Natural killer cell (primary cell): ENCODE measurements at places on chromosomes 16 and 17. TPM values are rescaled to one million over a fixed set of nuclear protein-coding genes. Genes with fewer than 3 reads are reported as not detected.

Gene EFCAB5
- total RNA-seq, result 0.58 TPM

GRCh38 chr16:89345642-89346150 lies 128.2 kb downstream of the ZNF778 start:
- no peak overlapping the region for H3K27ac ChIP-seq
- H3K4me3 ChIP-seq, result no peak overlapping the region
- no peaks in the 10 kb centered on the region for H3K27me3 ChIP-seq
- peaks cover 39% of the 10 kb centered on the region for H3K4me1 ChIP-seq

- H3K27ac ChIP-seq, result no peak overlapping the region
- H3K27me3 ChIP-seq, result no peaks in the 10 kb centered on the region
- H3K36me3 ChIP-seq, result no peaks in the 10 kb centered on the region
- no peak for DNase-seq
Observed at GRCh38 chr16:78609402-78610274, 510.2 kb downstream of the WWOX start.

- no peak for DNase-seq
- H3K27ac ChIP-seq, result no peak overlapping the region
- no peaks in the 10 kb centered on the region for H3K27me3 ChIP-seq
- peaks cover 27% of the 10 kb centered on the region for H3K36me3 ChIP-seq
- no peaks in the 10 kb centered on the region for H3K4me1 ChIP-seq
Observed at GRCh38 chr17:30433514-30433913, 43.7 kb upstream of the GOSR1 start.

GRCh38 chr16:57606147-57606846 lies 22.1 kb upstream of the ADGRG1 start:
- peak overlapping the region; percentile 19 for H3K4me3 ChIP-seq
- H3K27ac ChIP-seq, result peak overlapping the region; percentile 27
- DNase-seq, result no peak
- H3K36me3 ChIP-seq, result no peaks in the 10 kb centered on the region
- no peaks in the 10 kb centered on the region for H3K27me3 ChIP-seq

DNA sequence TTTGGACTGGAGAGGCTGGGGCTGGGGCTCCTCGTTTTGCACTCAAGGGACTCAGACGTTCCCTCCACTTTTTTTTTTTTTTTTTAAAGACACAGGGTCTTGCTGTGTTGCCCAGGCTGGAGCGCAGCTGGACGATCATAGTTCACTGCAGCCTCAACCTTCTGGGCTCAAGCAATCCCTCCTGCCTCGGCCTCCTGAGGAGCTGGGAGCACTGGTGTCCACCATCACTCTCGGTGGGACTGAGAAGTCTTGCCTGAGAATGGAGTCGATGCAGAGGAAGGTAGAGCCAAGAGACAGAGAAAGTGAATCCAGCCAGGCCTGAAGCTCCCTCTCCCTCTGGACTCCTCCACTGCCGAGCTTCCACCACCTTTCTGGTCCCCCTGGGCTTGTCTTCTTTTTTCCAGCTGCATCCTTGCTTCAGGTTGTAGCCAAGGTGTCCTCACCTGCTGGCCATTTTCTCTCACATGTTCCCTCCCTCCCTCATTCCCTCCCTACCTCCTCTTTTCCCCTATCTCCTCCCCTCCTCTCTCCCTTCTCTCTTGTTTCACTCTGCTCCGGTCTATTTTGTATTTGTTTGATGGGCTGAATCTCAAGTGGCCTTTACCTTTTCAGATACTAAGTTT lies 233.8 kb downstream of the SNX29 start:
- H3K4me3 ChIP-seq, result no peak overlapping the region
- H3K4me1 ChIP-seq, result no peaks in the 10 kb centered on the region
- no peak for DNase-seq
- peaks cover 2% of the 10 kb centered on the region for H3K36me3 ChIP-seq
- no peak overlapping the region for H3K27ac ChIP-seq

- H3K4me3 ChIP-seq, result no peak overlapping the region
- no peak overlapping the region for H3K27ac ChIP-seq
- H3K4me1 ChIP-seq, result peaks cover 16% of the 10 kb centered on the region
- peaks cover 18% of the 10 kb centered on the region for H3K27me3 ChIP-seq
Observed at GRCh38 chr17:81405411-81405872, 10.2 kb downstream of the BAHCC1 start.

DNA sequence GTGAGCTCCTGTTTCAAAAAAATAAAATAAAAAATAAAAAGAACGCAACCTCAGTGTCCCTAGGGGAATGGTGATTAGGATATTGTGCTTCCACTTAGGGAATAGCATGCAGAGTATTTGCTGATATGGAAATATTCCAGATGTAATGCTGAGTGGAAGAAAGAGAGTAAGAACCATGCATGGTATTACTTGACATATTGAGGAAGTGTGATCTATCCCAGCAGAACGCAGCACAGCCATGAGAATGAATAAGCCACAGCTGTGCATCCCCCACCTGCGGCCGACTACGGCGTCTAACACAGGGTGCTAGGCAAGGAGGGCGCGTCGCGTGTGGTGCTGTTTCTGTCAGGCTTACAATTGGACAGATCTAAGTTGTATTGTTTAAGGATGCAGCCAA lies 49.5 kb downstream of the FOXK2 start:
- H3K27me3 ChIP-seq, result no peaks in the 10 kb centered on the region
- H3K27ac ChIP-seq, result no peak overlapping the region
- H3K4me3 ChIP-seq, result no peak overlapping the region
- no peaks in the 10 kb centered on the region for H3K4me1 ChIP-seq

Gene XYLT1
- 55.5 TPM for total RNA-seq

- DNase-seq, result no peak
- H3K36me3 ChIP-seq, result no peaks in the 10 kb centered on the region
- no peak overlapping the region for H3K27ac ChIP-seq
- peaks cover 5% of the 10 kb centered on the region for H3K27me3 ChIP-seq
- H3K4me1 ChIP-seq, result peaks cover 3% of the 10 kb centered on the region
Observed at GRCh38 chr17:43641416-43641815, 20.3 kb downstream of the MEOX1 start.

GRCh38 chr17:16215273-16215964 lies at the start of gene NCOR1:
Gene NCOR1, minus strand, starts transcription at chr17:16215534. Its CDS starts 20,965 bp downstream, at chr17:16194569.
- peak within 1 kb of the TSS; percentile 44 for H3K4me3 ChIP-seq
- no peaks in the 10 kb centered on the region for H3K27me3 ChIP-seq
- no peaks in the 10 kb centered on the region for H3K36me3 ChIP-seq
- H3K4me1 ChIP-seq, result peaks cover 30% of the 10 kb centered on the region

- peaks cover 32% of the 10 kb centered on the region for H3K4me1 ChIP-seq
- no peaks in the 10 kb centered on the region for H3K36me3 ChIP-seq
- no peak overlapping the region for H3K27ac ChIP-seq
- H3K4me3 ChIP-seq, result no peak overlapping the region
Observed at GRCh38 chr17:77830816-77831473, 127.6 kb upstream of the TNRC6C start.

Gene TUBB3
- 1.3 TPM for total RNA-seq

- H3K36me3 ChIP-seq, result no peaks in the 10 kb centered on the region
- peak overlapping the region; percentile 60 for H3K27ac ChIP-seq
- H3K4me1 ChIP-seq, result peaks cover 36% of the 10 kb centered on the region
- peak; percentile 79 for DNase-seq
- no peaks in the 10 kb centered on the region for H3K27me3 ChIP-seq
- peak overlapping the region; percentile 66 for H3K4me3 ChIP-seq
Observed at GRCh38 chr17:1629504-1630310, 1.1 kb upstream of the SLC43A2 start.

Gene FADS6
- total RNA-seq, result not detected

GRCh38 chr16:26457095-26457494 lies 609.6 kb upstream of the C16orf82 start:
- no peak for DNase-seq
- H3K27me3 ChIP-seq, result no peaks in the 10 kb centered on the region
- no peak overlapping the region for H3K27ac ChIP-seq

GRCh38 chr16:85264752-85265151 lies 152.5 kb upstream of the CIBAR2 start:
- H3K4me1 ChIP-seq, result peaks cover 8% of the 10 kb centered on the region
- H3K36me3 ChIP-seq, result no peaks in the 10 kb centered on the region
- H3K4me3 ChIP-seq, result no peak overlapping the region
- H3K27ac ChIP-seq, result no peak overlapping the region

Gene SLC16A6
- total RNA-seq, result 16.5 TPM

DNA sequence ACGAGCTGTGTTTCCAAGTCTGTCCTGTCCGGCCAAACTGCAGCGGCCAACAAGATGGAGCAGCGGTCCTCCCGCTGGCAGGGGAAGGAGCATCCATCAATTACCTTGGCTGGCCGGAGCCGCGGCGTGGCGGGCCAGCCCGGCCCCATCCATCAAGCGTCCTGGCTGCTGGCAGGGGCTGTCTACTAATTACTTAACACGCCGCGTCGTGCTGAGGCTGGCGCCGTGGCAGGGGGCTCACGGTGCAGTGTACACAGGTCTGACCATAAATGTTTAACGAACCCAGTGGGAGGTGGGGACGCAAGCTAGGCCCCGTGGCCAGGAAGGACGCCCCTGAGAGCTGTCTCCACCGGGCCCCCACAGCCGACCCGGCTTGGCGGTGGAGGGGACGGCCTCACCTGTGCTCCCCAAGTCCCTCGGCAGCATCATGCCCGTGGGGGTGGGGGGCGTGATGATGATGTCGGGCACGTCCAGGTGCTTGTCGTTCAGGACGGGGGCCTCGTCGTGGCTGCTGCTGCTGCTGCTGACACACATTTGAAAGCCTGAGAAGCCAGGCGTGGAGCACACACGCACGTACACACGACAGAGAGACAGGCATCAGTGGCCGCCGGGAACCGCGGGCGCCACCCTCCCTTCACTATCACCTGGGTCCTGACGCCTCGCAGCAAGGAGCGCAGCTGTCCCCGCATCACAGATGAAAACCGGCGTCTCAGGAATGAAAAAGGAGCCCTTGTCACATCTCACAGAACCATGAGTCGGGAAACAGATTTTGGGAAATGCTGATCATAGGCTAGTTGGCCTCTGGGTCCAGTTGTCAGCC lies 21.2 kb upstream of the GINS2 start:
- DNase-seq, result no peak
- no peaks in the 10 kb centered on the region for H3K27me3 ChIP-seq
- no peaks in the 10 kb centered on the region for H3K4me1 ChIP-seq
- H3K4me3 ChIP-seq, result no peak overlapping the region

GRCh38 chr16:66776457-66776856 lies 24.9 kb downstream of the TERB1 start:
- no peak overlapping the region for H3K27ac ChIP-seq
- H3K36me3 ChIP-seq, result no peaks in the 10 kb centered on the region
- no peak overlapping the region for H3K4me3 ChIP-seq

DNA sequence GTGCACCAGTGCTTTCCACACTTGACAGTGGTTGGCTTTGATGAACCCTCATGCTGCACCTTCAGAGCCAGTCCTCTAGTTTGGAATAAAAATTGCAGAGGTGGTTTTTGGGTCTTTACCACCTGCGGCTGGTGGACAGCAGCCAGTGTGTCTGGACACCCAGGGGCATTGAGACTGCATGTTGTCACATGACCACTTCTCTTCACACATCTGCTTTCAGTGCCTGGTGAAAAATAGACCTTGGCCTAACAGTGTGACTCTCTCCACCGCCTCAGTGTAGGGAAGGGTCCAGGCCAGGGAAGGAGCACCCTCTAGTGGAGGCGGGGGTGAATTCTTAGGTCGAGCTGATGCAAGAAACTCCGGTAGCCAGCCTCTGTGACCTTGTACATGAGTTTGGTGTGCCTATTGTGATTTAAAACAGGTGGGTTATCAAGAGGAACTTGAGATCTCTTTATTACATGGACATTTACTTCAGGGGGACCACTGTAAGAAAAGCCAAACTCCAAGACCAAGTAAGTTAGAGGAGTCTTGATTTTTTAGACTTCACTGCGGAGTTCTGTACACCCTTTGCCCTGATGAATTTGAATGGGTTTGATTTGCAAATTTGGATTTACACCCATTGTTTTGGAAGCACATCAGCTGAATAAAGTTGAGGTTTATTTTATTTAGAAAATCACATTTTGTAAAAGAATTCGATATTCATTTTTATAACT lies 17.9 kb downstream of the GOSR2 start:
- H3K27me3 ChIP-seq, result no peaks in the 10 kb centered on the region
- H3K4me1 ChIP-seq, result peaks cover 33% of the 10 kb centered on the region
- peak; percentile 43 for DNase-seq
- no peak overlapping the region for H3K4me3 ChIP-seq
- peaks cover 43% of the 10 kb centered on the region for H3K36me3 ChIP-seq
- no peak overlapping the region for H3K27ac ChIP-seq

Gene LRRC59
- total RNA-seq, result 55.6 TPM

- no peak overlapping the region for H3K27ac ChIP-seq
- H3K4me1 ChIP-seq, result peaks cover 23% of the 10 kb centered on the region
- no peak overlapping the region for H3K4me3 ChIP-seq
- no peak for DNase-seq
- no peaks in the 10 kb centered on the region for H3K36me3 ChIP-seq
Observed at GRCh38 chr16:73051961-73052360, 4.0 kb upstream of the ZFHX3 start.

Gene HOXB9
- total RNA-seq, result 0.12 TPM

Gene C1QL1
- not detected for total RNA-seq

Gene KRTAP2-1
- not detected for total RNA-seq

- DNase-seq, result peak; percentile 71
- H3K36me3 ChIP-seq, result peaks cover 8% of the 10 kb centered on the region
- H3K4me1 ChIP-seq, result peaks cover 46% of the 10 kb centered on the region
- no peak overlapping the region for H3K4me3 ChIP-seq
- peak overlapping the region; percentile 71 for H3K27ac ChIP-seq
- no peaks in the 10 kb centered on the region for H3K27me3 ChIP-seq
Observed at GRCh38 chr16:67546761-67547422, 15.4 kb upstream of the CTCF start.

Gene PRSS53
- total RNA-seq, result 7.4 TPM

GRCh38 chr17:81429821-81430551 lies 34.7 kb downstream of the BAHCC1 start:
- peak; percentile 27 for DNase-seq

DNA sequence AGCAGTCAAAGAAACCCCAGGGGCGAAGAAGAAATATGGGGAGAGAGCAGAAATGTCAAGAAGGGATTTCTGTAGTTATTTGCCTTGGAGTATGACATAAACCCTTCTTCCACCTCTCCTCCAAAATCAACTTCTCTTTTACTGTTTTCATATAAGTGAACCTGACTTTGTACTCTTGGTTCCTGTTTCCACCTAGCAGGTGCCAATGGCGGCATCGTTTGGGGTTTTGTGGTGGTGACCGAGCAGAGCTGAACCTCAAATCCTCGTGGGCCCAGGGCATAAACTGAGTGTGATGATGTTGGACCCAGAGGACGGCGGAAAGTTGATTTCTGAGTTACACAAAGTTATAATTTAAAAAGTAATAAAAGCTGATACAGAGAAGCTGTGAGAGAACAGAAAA lies 39.6 kb upstream of the PSMD7 start:
- no peaks in the 10 kb centered on the region for H3K4me1 ChIP-seq
- H3K36me3 ChIP-seq, result no peaks in the 10 kb centered on the region
- H3K27me3 ChIP-seq, result no peaks in the 10 kb centered on the region
- no peak for DNase-seq
- no peak overlapping the region for H3K27ac ChIP-seq
- H3K4me3 ChIP-seq, result no peak overlapping the region

Gene HS3ST2
- not detected for total RNA-seq

- no peak overlapping the region for H3K4me3 ChIP-seq
- no peaks in the 10 kb centered on the region for H3K4me1 ChIP-seq
- H3K27ac ChIP-seq, result no peak overlapping the region
Observed at GRCh38 chr16:13390093-13390985, 488.9 kb downstream of the SHISA9 start.

Gene SPATA32
- total RNA-seq, result not detected

DNA sequence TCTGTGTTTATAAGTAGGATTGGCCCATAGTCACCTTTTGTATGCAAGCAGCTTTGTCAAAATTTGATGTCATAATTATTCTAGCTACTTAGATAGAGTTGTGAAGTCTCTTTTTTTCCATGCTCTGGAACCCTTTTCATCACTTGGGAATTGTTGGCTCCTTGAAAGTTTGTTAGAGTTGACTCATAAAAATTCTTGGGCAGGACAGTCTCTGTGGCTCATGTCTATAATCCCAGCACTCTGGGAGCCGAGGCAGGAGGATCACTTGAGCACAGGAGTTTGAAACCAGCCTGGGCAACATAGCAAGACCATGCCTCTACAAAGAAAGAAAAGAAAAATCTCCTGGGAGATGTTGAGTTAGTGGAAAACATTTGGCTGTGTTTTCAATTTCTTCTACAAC lies 45.7 kb upstream of the MRC2 start:
- no peak for DNase-seq
- peaks cover 42% of the 10 kb centered on the region for H3K36me3 ChIP-seq
- no peak overlapping the region for H3K4me3 ChIP-seq
- no peaks in the 10 kb centered on the region for H3K27me3 ChIP-seq
- H3K4me1 ChIP-seq, result no peaks in the 10 kb centered on the region
